ENCODE measurements at places on chromosomes 3 and 15.

DNA sequence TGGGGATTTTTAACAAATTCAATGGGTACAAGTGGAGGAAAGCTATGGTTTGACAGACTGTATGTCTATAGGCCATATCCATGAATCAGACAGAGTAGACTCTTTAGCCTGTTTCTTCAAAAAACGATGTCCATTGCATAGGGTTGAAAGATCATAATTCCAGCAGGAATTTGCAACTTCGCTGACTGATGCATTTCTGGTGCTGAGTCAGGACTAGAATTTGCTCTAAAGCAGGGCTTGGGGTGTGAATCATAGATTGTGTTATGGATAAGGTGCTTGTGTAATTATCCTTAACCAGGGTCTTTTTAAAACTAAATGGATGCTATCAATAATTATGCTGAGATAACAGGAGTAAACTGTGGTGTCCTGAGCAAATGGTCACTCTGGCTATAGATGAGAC, 200.4 kb upstream of the TBC1D5 start:
- DNase-seq, result peak; percentile 40

GRCh38 chr3:139353920-139354556, 10.2 kb downstream of the MRPS22 start:
- peak; percentile 65 for DNase-seq

DNA sequence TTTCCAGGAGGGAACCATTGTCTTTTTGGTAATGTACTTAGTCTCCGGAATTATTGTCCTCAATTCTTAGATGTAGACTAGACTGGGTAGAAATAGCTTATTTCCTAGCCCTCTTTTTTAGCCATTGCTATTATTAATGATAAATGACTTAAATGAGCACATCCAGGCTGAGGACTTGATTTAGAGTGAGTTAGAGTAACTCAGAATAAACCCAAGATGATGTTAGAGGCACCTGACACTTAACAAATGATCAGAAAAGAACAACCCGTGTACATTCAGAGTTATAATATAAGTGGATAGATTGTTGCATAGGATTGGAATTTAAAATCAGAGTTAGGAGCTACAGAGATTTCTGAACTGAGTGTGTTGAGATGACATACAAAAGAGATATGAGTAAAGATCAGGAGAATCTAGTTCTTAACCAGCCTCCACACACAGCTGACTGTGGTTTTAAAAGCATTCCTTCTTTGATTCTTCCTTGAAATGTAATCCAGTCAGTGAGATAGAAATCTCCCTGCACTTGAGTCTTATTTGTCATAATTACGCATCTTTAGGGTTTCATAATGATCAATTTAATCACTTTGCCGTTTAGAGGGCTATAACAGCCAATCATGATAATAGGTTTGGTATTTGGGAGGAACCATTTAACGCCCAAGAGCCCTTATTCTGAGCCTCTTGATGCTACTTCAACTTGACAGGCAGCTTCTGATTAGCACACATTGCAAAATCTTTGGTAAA, 366.5 kb downstream of the GAP43 start:
- DNase-seq, result peak; percentile 81

DNA sequence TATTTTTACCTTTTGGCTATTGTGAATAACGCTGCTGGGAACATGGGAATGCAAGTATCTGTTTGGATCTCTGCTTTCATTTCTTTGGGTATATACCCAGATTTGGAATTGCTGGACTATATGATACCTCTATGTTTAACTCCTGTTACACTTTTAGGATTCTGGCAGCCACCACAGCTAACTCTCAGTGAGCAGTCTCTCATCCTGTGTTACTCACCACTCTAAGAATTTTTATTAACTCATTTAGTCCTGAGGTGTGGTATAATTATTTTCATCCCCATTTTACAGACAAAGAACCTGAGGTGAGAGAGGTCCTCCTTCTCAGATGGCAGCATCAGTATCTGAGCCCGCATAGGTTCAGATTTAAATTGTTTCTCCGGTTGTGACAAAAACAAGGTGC, 1.1 kb downstream of the SPATA12 start:
- no peak for DNase-seq

DNA sequence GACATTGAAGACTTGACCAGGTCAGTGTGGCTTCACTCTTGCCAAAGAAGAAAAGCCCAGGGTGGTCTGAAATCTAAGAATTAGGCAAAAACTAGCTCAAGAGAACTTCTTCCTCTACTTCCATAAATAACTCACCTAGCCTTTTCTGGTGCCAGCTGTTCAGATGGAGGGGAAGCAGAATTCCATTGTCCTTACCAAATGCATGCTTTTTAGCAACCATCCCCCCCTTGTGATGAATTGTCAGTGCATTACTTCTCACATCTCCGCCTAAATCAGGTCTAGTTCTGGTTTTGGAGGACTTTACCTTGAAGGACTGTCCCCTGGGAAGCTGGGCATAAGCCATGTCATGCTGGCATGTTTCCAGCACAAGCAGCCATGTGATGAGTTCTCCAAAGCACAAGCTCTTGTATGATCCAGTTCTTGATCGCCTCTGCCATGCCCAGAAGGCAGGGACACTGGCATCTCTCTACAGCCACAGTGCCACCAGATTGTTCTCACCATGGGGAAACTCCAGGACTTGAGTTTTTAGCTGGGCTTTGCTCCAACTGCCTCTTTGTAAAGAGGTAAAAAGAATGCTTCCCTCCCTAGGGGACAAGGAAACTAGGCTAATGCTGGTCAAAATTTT, 96.4 kb upstream of the IL12A start:
- DNase-seq, result no peak

DNA sequence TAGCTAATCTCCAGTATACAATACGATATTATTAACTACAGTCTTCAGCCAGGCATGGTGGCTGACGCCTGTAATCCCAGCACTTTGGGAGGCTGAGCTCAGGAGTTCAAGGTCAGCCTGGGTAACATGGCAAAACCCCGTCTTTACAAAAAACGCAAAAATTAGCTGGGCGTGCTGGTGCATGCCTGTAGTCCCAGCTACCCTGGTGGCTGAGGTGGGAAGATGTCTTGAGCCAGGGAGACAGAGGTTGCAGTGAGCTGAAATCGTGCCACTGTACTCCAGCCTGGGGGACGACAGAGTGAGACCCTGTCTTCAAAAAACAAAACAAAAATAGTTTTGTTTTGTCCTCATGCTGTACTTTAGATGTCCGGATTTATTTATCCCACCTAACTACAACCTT, 29.2 kb upstream of the SV2B start:
- no peak for DNase-seq

GRCh38 chr15:33046329-33046728, 148.2 kb downstream of the FMN1 start:
- no peak for DNase-seq

DNA sequence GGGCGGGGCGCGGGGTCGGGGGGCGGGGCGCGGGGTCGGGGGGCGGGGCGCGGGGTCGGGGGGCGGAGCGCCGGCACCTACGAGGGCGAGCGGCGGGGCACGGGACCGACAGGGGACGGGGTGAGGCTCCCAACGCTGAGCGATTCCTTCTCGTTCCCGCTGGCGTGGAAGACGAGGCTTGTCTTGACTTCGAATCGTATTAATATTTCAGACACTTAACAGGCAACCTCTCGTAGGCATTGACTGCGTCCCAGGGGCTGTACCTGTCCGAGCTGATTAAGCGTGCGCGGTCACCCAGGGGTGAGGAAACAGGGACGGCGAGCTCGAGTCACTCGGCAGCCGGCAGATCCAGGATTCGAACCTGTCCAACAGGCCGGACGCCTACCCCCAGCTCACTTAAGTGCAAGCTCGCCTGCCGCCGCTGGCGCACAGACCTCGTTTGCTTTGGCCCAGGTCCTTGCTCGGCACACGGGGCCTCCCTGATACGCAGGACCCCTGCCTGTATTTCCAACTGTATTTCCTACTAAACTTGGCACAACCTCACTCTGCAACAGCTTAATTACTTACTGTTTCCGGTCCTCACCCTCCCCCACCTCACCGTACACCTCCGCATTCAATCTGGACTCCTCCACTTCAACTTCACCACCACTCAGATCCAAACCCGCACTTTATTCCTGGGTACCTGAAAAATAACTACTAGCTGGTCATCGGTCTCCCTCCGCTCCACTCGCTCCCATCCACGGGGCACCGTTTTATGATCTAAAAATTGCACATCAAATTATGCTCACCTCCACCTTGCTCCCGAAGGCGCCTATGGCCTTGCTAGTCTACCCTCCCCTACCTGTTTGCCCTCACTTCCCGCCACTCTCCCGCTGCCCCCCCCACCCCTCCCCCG, 722 bp upstream of the ZXDC start:
- DNase-seq, result peak; percentile 6

- no peak for DNase-seq
Observed at GRCh38 chr3:13716540-13717221, 163.2 kb downstream of the WNT7A start.

DNA sequence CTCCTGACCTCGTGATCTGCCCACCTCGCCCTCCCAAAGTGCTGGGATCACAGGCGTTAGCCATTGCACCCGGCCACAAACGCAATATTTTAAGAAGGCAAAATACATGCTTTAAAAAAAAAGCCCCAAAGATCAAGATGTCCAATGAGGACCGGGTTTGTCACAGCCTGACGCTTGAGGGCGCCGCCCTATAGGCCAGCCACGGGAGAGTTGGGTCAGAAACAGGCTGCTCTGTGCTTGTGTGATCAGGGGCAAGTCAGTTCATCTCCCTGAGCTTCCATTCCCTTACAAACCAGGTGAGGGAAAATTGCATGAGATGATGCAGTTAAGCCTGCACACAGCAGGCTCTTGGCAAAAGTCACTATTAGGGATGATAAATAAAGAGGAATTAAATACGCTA, 23.9 kb downstream of the FAM174B start:
- DNase-seq, result no peak

DNA sequence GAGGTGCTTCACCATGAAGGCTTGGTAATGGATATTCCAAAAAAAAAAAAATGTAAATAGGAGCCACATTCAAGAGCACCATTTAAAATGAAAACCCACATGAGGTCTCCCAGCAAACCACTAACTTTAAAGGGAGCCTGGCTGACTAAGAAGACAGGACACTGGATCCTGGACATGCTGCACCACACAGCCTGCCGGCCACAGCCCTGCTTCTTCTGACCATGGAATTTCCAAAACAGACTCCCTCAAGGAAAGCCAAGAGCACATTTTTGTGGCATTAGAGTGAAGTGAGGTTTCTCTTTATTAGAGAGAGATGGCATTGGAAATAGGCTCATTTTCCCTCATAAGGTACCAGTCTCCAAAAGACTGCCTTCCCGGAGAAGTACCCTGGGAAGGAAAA, 113.9 kb downstream of the RORA start:
- DNase-seq, result no peak

DNA sequence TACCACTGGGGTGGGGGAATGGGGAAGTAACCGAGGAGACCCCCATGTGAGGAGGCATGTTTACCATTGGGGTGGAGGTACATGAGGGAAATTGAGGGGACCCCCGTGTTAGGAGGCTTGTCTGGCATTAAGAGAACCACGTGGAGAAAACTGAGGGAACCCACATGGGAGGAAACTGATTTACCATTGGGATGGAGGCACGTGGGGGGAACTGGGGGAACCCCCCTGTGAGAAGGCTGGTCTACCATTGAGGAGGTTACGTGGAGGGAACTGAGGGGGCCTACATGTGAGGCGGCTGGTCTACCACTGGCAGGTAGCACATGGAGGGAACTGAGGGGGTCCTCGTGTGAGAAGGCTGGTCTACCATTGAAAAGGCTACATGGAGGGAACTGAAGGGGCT, 159.4 kb downstream of the FBLN2 start:
- DNase-seq, result no peak

DNA sequence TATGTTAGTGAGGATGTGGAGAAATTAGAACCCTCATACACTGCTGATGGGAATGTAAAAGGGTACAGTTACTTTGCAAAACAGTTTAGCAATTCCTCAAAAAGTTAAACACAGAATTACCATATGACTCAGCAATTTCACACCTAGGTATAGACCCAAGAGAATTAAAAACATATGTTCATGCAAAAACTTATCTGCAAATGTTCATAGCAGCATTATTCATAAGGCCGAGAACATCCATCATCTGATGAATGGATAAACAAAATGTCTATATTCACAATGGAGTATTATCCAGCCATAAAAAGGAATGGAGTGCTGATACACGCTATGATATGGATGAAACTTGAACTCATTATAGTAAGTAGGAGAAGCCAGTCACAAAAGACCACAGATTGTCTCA, 10.3 kb downstream of the SEC13 start:
- DNase-seq, result peak; percentile 64

DNA sequence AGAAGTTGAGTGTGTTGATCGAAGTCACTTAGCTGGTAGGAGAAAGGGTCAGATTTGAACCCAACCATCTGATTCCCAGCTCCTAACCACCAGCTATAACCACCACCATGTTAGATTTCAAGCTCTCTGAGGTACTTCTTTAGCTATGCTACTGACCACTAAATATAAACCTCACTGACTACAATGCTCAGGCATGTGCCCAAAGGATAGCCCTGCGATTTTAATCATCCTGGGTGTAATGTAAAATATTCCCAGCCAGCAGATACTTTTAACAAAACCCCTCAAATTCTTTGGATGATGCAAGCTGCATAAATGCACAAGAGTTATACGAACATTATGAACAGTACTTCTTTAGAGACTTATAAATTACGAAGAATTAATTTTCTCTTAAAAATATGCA, 115.2 kb upstream of the TSC22D2 start:
- peak; percentile 93 for DNase-seq

DNA sequence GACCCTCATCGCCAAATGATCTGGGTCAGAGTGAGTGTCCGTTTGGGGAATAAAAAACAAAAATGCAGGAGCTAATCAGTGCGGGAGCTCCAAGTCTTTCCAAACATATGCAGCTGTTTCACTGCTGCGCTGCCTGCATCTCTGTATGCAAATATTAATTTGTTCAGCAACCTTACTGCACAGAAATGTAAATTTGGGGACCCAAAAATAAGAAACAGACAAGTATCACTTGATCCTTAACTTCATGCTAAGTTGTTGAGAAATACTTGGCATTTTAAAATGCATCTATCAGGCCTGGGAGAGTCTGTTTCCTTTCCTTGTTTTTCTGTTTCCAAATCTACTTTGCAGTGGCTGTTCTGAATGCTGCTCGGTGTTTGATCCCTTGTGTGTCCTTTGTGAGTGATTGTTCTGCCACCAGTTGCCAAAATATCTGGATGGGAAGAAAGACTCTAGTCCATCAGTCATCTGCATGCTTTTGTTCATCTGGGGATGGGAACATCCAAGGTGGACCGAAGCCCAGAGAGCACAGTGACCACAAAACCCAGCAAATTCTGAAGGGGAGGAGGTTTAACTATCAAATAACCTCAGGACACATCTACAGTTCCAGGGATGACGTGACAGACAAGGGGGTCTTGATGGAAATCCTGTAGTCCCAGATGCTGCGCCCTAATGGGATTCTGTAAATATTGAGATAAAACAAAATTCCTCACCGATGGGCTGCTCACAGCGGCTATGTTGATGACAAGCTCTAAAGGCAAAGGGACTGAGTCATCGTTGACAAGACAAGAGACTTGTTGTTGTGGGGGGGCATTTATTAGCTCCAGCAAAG, 199.5 kb upstream of the WNT5A start:
- DNase-seq, result no peak

DNA sequence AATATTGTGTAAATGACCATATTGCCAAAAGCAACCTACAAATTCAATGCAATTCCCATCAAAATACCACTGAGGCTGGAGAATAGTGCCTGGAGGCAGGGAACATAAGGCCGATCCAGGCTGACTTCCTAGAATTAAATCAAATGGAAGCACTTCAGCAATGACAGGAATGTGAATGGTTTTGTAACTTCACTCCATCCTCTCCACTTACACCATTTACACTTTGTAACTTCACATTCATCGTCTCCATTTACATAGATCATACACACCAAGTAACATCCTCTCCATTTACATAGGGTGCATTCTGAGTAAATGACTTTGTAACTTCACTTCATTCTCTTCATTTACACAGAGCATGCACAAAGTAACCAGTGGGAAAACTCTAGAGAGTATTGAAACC, 11.6 kb downstream of the STRIT1 start:
- DNase-seq, result peak; percentile 9

All from HCEC 1CT (cell line).